ENCODE measurements at places on chromosomes 2 and 18.

DNA sequence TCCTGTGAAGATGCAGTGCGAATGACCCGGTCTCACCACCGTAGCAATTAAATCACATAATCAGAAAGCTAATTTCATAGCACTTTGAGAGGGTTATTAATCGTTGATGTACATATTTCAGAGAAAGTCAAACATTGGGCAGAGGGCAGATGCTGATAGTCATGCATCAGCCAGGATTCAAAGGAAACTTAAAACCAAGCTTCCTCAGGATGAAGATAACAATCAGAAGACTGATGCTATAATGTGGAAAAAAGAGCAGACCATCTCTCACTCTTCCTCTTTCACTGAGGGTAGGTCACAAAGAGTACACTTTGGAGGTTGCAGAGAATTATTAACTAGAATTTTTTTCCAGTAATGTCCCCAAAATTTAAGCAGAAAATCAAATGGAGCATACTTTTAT lies 1027.7 kb upstream of the ZEB2 start:
- H3K4me3 ChIP-seq = no peak overlapping the region
- peaks cover 23% of the 10 kb centered on the region for H3K27me3 ChIP-seq
- DNase-seq = no peak
- no peaks in the 10 kb centered on the region for H3K4me1 ChIP-seq
- H3K36me3 ChIP-seq = no peaks in the 10 kb centered on the region

DNA sequence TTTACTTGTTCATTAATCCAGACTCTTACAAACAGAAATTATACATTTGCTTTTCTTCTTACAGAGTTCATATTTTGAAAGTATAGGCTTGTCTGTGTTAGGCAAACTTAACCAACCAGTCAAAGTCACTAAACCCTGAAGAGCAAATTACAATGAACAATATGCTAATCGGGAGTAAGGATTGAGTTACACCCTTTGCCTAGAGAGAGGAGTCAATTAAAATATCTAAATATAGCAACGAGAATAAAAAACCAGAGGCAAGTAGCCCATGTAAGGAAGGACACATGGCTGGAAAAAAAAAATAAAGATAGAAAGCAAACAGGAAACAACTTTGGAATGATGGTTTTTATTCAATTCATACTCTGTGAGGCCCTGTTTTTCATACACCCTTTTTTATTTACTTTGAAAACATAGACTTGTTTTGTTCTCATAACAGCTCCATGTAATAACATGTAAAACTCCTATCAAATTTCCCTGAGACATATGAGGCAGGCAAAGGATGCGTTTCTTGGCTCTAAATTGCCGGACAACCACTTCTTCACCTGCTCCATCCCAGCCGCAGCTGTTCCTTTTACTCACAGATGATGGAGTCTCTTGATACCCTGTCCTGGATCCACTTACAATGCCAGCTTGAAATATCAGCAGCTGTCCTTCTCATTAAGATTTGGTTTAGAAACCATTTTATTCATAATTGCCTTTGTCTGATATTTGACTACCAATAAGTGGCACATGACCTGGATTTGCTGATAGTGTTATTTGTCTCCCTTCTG lies 767.7 kb upstream of the GCFC2 start:
- no peak for DNase-seq
- no peaks in the 10 kb centered on the region for H3K27me3 ChIP-seq
- H3K4me1 ChIP-seq = no peaks in the 10 kb centered on the region
- peaks cover under 1% of the 10 kb centered on the region for H3K36me3 ChIP-seq

DNA sequence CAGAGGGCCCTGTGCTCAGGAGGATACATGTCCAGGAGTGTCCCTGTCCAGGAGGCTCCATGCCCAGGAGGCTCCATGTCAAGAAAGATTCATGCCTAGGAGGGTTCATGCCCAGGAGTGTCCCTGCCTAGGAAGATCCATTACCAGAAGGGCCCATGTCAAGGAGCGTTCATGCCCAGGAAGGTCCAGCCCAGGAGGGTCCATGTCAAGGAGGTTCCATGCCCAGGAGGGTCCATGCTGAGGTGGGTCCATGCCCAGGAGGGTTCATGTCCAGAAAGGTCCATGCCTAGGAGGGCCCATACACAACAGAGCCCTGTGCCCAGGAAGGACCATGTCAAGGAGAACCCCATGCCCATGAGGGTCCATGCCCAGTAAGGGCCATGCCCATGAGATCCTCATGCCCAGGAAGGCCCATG lies 7.0 kb downstream of the GPR35 start:
- H3K36me3 ChIP-seq = peaks cover 14% of the 10 kb centered on the region
- no peak overlapping the region for H3K4me3 ChIP-seq
- no peak overlapping the region for H3K27ac ChIP-seq
- DNase-seq = no peak
- no peaks in the 10 kb centered on the region for H3K4me1 ChIP-seq
- H3K27me3 ChIP-seq = no peaks in the 10 kb centered on the region

- peak; percentile 56 for DNase-seq
- peaks cover 6% of the 10 kb centered on the region for H3K36me3 ChIP-seq
Measured at GRCh38 chr2:128473175-128474035, 154.7 kb upstream of the HS6ST1 start.

GRCh38 chr2:235263205-235264120 lies 230.4 kb upstream of the AGAP1 start:
- H3K36me3 ChIP-seq = no peaks in the 10 kb centered on the region
- no peak overlapping the region for H3K27ac ChIP-seq
- peaks cover 51% of the 10 kb centered on the region for H3K27me3 ChIP-seq
- no peak for DNase-seq
- H3K4me3 ChIP-seq = no peak overlapping the region

- no peak overlapping the region for H3K4me3 ChIP-seq
- H3K36me3 ChIP-seq = no peaks in the 10 kb centered on the region
- no peak for DNase-seq
- H3K27ac ChIP-seq = no peak overlapping the region
- no peaks in the 10 kb centered on the region for H3K4me1 ChIP-seq
- no peaks in the 10 kb centered on the region for H3K27me3 ChIP-seq
Measured at GRCh38 chr2:61834893-61835292, 19.0 kb downstream of the FAM161A start.

GRCh38 chr2:216034065-216034464 lies 20.7 kb upstream of the MREG start:
- no peaks in the 10 kb centered on the region for H3K27me3 ChIP-seq
- no peak overlapping the region for H3K4me3 ChIP-seq
- H3K4me1 ChIP-seq = peaks cover 38% of the 10 kb centered on the region
- H3K36me3 ChIP-seq = no peaks in the 10 kb centered on the region
- H3K27ac ChIP-seq = no peak overlapping the region
- DNase-seq = peak; percentile 67

GRCh38 chr2:188327518-188328213 lies 36.0 kb downstream of the GULP1 start:
- H3K4me1 ChIP-seq = no peaks in the 10 kb centered on the region
- no peaks in the 10 kb centered on the region for H3K27me3 ChIP-seq
- DNase-seq = no peak
- no peak overlapping the region for H3K27ac ChIP-seq
- H3K36me3 ChIP-seq = no peaks in the 10 kb centered on the region
- H3K4me3 ChIP-seq = no peak overlapping the region

DNA sequence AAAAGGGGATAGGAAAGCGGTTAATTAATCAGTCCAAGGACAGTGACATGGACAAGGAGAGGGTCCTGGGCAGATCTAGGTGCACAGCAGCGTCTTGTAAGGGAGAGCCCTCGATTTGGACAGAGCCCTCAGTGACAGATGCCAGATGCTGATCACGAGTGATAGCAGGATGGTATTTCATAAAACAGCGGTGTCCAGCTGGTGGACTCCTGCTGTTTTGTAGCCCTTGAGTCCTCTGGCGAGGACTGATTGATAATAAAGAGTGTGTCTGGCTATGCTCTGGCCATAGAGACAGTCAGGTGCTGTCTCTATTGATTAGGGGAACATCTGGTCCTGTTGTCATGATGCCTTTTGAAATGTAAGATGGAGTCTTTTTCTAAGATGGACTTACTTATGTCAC lies 180.7 kb downstream of the NCK2 start:
- no peaks in the 10 kb centered on the region for H3K4me1 ChIP-seq
- no peak overlapping the region for H3K27ac ChIP-seq
- H3K4me3 ChIP-seq = no peak overlapping the region
- no peak for DNase-seq

DNA sequence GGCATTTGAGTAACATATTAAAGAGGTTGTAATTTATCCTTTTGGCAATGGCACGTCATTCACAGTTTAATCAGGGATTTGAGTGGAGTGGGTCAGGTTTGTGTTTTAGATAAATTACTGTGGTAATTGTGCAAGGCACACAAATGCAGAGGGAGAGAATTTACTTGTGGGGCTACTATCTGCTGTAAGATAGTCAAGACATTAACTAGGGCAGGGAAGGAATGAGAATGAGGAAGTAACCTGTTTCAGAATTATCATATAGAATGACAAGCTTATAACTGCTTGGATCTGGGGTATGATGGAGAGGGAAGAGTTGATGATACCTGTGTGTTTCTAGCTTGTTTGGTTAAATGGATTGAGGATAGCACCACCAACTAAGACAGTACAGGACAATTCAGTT lies 58.9 kb upstream of the ZSWIM2 start:
- H3K36me3 ChIP-seq = no peaks in the 10 kb centered on the region
- no peak overlapping the region for H3K4me3 ChIP-seq
- H3K27me3 ChIP-seq = no peaks in the 10 kb centered on the region
- DNase-seq = no peak
- no peaks in the 10 kb centered on the region for H3K4me1 ChIP-seq
- no peak overlapping the region for H3K27ac ChIP-seq

GRCh38 chr2:26692279-26692896 lies at the start of gene KCNK3:
KCNK3 (plus strand) TSS chr2:26692722; CDS start chr2:26692876, 154 bp downstream.
- H3K27me3 ChIP-seq = peaks cover 65% of the 10 kb centered on the region
- H3K36me3 ChIP-seq = peaks cover 7% of the 10 kb centered on the region
- DNase-seq = no peak
- peaks cover 9% of the 10 kb centered on the region for H3K4me1 ChIP-seq
- H3K27ac ChIP-seq = no peak within 1 kb of the TSS
- H3K4me3 ChIP-seq = no peak within 1 kb of the TSS

- peaks cover 12% of the 10 kb centered on the region for H3K4me1 ChIP-seq
- peaks cover 4% of the 10 kb centered on the region for H3K36me3 ChIP-seq
- no peak for DNase-seq
- no peaks in the 10 kb centered on the region for H3K27me3 ChIP-seq
- peak overlapping the region; percentile 86 for H3K27ac ChIP-seq
Measured at GRCh38 chr2:143241403-143242088, 112.3 kb downstream of the ARHGAP15 start.

DNA sequence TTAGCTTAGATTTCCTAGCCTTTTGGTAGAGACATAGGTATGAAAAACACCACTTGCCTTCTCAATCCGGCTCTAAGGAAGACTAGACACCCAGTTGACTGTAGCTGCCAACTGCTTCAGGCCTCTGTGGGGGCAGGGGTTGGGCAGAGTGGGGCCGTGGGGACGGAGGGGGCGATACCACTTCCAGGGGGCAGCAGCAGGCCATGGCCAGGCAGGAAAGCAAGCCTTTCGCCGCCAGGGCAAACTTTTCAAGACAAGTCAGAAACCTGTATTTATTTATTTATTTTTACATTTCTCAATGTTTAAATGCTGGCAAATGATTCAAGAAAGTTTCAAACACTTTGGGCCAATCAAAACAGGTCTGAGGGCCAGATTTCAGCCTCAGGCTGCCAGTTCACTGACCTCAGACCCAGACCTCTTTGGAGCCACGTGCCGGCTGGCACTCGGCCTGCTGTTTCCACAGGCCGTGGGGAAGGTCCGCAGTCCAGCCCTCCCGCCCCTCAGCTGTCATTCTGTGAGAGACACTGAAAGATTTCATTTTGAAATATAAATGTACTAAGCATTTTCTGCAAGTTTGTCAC lies 63.8 kb downstream of the MEX3C start:
- no peak overlapping the region for H3K4me3 ChIP-seq
- H3K36me3 ChIP-seq = no peaks in the 10 kb centered on the region
- no peaks in the 10 kb centered on the region for H3K27me3 ChIP-seq
- H3K27ac ChIP-seq = no peak overlapping the region
- H3K4me1 ChIP-seq = peaks cover 22% of the 10 kb centered on the region

DNA sequence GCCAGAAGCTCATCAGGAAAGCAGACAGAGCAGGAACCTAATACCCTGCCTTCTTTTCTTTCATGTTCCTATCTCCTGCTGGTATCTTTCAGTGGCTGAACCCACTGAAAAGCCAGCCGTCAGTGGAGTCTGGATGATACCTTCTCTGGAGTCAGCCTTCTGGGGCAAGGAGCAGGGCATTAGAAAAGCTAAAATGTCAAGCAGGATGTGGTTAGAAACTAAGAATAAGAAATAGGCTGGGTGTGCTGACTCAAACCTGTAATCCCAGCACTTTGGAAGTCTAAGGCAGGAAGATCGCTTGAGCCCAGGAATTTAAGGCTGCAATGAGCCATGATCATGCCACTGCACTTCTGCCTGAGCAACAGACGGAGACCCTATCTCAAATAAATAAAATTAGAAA lies 642.0 kb upstream of the FSHR start:
- H3K4me3 ChIP-seq = no peak overlapping the region
- no peak for DNase-seq
- H3K36me3 ChIP-seq = no peaks in the 10 kb centered on the region
- H3K4me1 ChIP-seq = no peaks in the 10 kb centered on the region
- H3K27ac ChIP-seq = no peak overlapping the region

DNA sequence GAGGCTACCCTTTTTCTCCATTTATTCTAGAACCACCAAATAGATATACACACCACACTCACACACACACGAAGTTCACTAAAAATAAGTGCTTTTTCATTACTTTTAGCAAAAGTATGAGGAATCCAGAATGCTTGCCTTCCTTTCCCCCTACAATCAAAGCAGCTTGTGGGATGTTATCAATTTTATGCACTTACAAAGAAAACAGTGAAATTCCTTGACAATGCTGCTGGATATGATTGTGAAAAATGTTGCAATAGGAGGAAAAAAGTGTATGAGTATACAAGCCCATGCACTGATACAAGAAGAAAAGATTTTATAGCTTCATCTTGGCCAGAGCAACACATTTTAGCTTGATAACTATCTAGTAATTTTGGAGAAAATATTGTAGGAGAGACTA lies 269.2 kb downstream of the XIRP2 start:
- H3K36me3 ChIP-seq = no peaks in the 10 kb centered on the region
- H3K27ac ChIP-seq = no peak overlapping the region
- H3K4me1 ChIP-seq = no peaks in the 10 kb centered on the region
- DNase-seq = no peak
- H3K27me3 ChIP-seq = no peaks in the 10 kb centered on the region

DNA sequence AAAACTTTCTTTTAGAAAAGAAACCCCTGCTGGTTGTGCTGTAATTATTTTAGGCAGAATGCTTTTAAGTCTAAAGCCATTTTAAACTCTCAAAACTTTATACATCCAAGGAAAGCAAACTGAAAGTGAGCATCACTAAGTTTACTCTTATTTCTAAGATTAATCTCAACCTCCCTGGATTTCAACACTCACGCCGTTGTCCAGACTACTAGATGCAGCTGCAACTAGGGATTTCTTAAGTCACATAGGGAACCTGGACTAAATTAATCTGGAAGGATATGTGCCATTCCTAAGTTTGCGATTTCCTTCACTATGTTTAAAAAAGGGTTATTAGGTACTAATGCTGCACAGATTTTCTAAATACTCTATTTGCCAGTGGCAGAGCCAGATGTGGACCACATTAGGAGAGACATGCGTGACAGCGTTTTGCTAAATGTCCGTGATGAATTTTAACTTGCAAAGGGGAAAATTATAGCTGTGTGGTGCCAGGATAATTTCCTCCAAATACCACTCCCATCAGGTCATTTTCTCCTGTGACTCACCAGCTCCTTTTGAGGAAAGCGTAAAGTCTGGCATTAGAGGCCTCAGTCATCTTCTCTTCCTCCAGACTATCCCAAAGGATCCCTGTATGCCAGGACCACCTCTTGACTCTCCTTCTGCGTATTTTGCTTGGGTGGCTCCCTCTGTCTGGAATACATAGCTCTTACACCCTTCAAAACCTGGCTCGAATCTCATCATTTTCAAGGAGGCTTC lies 143.7 kb downstream of the ATL2 start:
- peaks cover 30% of the 10 kb centered on the region for H3K27me3 ChIP-seq
- no peak overlapping the region for H3K4me3 ChIP-seq
- no peaks in the 10 kb centered on the region for H3K36me3 ChIP-seq
